Activated T-cell treated with anti-CD3 and anti-CD28 coated beads, Interleukin-2, amount 50 U/mL, for 72 hours (primary cell): ENCODE measurements at places on chromosomes 12 and 14. TPM values are rescaled to one million over a fixed set of nuclear protein-coding genes. Genes with fewer than 3 reads are reported as not detected.

Gene RBMS2
- total RNA-seq, result 12.7 TPM

DNA sequence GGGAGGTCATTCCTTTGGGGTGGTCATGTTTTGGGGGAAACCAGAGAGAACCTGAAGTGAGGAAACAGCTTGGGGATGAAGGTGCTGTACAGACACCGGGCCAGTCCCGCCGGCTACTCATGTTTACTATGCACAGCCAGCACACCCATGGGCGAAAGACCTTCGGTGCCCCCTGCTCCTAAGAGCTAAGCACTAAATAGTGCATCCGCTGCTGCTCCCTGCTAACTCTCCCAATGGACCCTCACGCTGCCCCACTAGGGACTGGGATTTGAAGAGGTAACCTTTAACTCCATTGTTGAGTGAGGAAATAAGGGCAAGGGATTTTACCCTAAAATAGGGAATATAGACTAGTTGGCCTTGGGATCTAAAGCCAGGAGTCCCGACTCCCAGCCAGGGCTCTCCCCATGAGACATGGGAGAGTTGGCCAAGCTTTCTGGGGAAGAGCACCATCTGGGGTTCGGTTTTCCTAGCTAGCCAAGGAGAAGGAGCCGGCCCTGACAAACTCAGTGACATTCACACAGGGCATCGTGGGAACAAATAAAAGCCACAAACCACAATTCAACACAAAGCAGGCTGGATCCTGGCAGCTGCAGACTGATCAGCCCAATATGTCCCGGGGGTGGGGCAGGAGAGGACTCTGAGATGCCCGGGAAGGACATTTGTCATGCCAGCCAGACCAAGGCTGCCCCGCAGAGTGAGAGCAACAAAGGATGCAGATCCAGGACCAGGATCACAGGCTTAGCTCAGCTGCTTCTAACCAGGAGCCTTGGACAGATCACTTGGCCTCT is 91.7 kb downstream of the SINHCAF start:
- H3K27me3 ChIP-seq, result peaks cover 35% of the 10 kb centered on the region
- no peaks in the 10 kb centered on the region for H3K36me3 ChIP-seq
- peaks cover 12% of the 10 kb centered on the region for H3K4me1 ChIP-seq
- no peak overlapping the region for H3K4me3 ChIP-seq
- no peak for DNase-seq

DNA sequence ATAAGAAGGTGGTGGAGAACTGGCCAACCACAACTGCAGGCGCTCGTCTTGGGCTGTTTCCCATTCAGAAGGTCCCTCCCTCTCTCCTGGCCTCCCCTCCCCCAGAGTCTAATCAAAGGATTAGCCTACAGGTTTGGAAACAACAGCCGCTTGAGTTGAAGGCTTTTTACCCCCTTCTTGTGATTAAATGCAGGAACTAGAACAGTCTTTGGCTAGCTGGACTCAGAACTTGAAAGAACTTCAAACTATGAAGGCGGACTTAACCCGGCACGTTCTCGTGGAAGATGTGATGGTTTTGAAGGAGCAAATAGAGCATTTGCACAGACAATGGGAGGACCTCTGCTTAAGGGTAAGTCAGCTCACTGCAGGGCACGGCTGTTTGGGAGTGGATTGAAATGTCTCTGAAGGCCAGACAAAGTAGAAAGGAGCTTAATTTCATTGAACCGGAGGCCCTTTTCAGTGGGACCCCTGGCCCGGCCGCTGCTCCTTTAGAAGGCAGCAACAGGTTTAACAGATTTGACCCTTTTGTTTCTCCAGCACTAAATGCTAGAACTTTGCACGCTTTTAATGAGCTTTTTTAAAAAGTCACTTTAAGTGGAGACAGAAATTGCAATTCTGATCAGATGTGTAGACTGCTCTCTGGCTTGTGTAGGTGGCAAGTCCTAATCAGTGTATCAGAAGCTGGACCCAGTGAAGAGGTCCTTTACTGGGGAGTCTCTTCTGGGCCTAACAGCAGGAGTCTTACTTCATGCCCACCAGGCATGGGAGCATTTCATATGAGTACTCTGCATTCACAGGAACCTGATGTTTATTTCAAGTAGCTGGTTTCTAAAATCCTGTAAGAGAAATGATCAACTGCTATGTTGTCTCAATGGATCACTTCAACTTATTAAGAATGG is 107.7 kb downstream of the ESR2 start:
- no peaks in the 10 kb centered on the region for H3K27me3 ChIP-seq
- H3K27ac ChIP-seq, result no peak overlapping the region
- peaks cover 3% of the 10 kb centered on the region for H3K36me3 ChIP-seq

- no peak for DNase-seq
- no peak overlapping the region for H3K4me3 ChIP-seq
- no peaks in the 10 kb centered on the region for H3K27me3 ChIP-seq
- peaks cover 4% of the 10 kb centered on the region for H3K4me1 ChIP-seq
- H3K27ac ChIP-seq, result no peak overlapping the region
Observed at GRCh38 chr12:96078231-96079135, 43.1 kb upstream of the LTA4H start.

DNA sequence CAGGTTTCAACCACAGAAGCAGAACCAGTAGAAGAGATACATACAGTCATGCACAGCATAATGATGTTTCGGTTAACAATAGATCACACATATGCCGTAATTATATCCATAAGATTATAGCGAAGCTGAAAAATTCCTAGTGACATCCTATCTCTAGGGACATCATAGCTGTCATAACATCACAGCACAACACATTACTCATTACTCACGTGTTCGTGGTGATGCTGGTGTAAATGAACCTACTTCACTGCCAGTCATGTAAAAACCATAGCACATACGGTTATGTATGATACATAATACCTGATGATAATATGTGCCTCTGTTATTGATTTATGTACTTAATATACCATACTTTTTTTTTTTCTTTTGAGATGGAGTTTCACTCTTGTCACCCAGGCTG is 44.7 kb downstream of the KLRG1 start:
- H3K4me3 ChIP-seq, result no peak overlapping the region
- DNase-seq, result no peak

GRCh38 chr12:3700861-3701260 is 52.0 kb downstream of the CRACR2A start:
- DNase-seq, result no peak
- no peaks in the 10 kb centered on the region for H3K4me1 ChIP-seq
- H3K27me3 ChIP-seq, result no peaks in the 10 kb centered on the region
- no peak overlapping the region for H3K4me3 ChIP-seq

Gene BEGAIN
- 2.8 TPM for total RNA-seq

GRCh38 chr12:117144599-117144998 is 45.4 kb upstream of the TESC start:
- peaks cover 3% of the 10 kb centered on the region for H3K36me3 ChIP-seq
- H3K27me3 ChIP-seq, result no peaks in the 10 kb centered on the region
- H3K4me1 ChIP-seq, result peaks cover 40% of the 10 kb centered on the region
- DNase-seq, result no peak

- H3K4me3 ChIP-seq, result no peak overlapping the region
- no peak overlapping the region for H3K27ac ChIP-seq
- DNase-seq, result no peak
- no peaks in the 10 kb centered on the region for H3K36me3 ChIP-seq
- no peaks in the 10 kb centered on the region for H3K4me1 ChIP-seq
Observed at GRCh38 chr12:114275086-114275485, 130.9 kb downstream of the TBX5 start.

DNA sequence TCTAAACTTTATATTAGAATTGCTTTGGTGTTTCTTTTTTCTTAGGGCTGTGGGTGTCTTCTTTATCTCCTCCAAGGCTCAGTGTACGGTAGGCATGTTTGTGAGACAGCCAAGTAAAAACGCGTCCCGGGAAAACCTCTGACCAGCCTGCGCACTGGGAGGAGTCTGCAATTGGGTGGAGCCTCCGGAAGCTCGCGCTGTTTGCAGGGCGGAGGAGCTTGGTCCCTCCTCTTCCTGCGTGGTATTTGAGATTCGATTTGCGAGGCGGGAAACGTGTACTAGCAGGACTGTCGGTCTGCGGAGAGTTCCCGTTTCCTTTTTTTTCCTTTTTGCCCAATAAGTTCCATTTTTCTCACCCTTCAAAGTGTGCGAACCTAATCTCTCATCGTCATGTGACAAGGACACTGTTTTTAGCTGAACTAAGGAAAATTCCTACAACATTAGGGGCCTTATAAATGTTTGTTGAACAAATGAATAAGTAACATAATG is 182.1 kb upstream of the OTX2 start:
- H3K4me1 ChIP-seq, result no peaks in the 10 kb centered on the region
- H3K36me3 ChIP-seq, result no peaks in the 10 kb centered on the region
- H3K4me3 ChIP-seq, result no peak overlapping the region
- DNase-seq, result no peak
